Vagina (tissue), 2 donors: ENCODE measurements at places on chromosomes 3 and 15.

GRCh38 chr3:129399145-129399894 lies 29.1 kb downstream of the EFCAB12 start:
- DNase-seq, result no peak
- no peaks in the 10 kb centered on the region for H3K36me3 ChIP-seq
- peak overlapping the region; percentile 77 for H3K4me3 ChIP-seq
- H3K27ac ChIP-seq, result peak overlapping the region; percentile 88

- H3K27ac ChIP-seq, result no peak overlapping the region
- no peak overlapping the region for H3K4me3 ChIP-seq
- no peak for DNase-seq
- H3K27me3 ChIP-seq, result no peaks in the 10 kb centered on the region
- H3K36me3 ChIP-seq, result no peaks in the 10 kb centered on the region
These were observed 249.5 kb downstream of the NAALADL2 start for GRCh38 chr3:175108613-175109151.

DNA sequence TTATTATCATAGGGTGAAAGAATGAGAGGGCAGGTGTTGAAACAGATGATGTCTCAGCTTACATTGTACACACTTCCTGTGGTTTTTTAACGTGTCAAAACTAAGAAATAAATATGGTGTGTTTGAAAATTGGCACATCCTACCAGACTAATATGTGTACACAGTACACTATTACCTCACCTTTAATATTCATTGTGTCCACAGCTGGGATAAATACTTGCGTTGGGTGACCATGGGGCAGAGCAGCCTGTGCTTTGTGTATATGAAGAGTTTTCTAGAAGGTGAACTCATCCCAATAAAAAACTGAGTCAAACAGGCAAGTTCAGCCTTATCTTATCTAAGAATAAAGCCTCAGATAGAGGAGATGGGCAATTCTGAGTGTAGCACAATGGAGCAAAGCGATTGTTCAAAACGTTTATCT lies 17.3 kb downstream of the SUCNR1 start:
- no peaks in the 10 kb centered on the region for H3K27me3 ChIP-seq
- H3K27ac ChIP-seq, result no peak overlapping the region
- no peaks in the 10 kb centered on the region for H3K4me1 ChIP-seq

DNA sequence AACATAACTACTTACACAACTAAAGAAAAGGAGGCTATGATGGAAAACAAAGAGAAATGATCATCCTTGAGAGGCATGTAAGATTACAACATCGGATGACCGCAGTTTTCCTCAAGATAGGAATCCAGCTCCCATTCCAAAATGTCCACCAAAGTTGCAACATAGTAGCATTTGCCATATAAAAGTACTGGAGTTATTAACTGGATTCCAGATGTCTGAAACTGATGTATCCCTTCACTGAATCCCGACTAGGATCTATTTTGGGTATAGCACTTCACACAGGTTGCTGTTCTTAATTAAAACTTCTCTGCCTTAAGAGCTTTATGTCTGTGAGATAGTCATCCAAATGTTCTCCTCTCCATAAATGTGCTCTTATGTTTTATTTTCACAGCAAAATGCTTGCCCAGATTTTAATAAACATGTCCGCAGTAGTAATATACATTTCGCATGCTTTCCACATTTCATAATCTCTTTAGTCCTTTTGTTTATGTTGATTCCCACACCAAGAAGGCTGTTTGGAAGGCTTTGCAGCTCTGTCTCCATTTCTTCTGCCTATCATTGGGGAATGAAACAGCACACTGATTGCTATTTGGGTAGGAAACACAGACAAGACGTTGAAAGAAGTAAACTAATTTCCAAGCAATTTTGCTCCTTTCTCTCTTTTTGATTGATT lies 716.5 kb upstream of the CFAP20DC start:
- H3K4me1 ChIP-seq, result no peaks in the 10 kb centered on the region
- no peaks in the 10 kb centered on the region for H3K36me3 ChIP-seq
- no peaks in the 10 kb centered on the region for H3K27me3 ChIP-seq
- H3K27ac ChIP-seq, result peak overlapping the region; percentile 27
- H3K4me3 ChIP-seq, result no peak overlapping the region
- no peak for DNase-seq

DNA sequence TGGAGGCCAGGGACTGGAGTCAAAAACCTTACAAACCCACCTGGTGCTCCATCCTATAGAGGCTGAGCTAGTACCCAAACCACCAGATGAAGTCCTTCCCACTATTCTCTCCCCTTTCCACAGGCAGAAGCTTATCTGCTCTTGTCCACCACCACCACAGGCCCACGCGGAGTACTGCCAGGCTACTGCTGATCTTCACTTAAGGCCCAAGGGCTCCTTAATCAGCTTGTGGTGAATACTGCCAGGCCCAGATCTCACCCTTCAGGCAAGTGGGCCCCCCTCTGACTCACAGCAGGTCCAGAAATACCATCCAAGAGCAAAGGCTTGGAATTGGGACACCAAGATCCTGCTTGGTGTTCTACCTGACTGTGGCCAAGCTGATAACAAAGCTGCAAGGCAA lies 598.1 kb upstream of the CBLB start:
- H3K27me3 ChIP-seq, result no peaks in the 10 kb centered on the region
- DNase-seq, result no peak
- no peak overlapping the region for H3K27ac ChIP-seq
- no peaks in the 10 kb centered on the region for H3K36me3 ChIP-seq
- no peak overlapping the region for H3K4me3 ChIP-seq

- no peak overlapping the region for H3K4me3 ChIP-seq
- DNase-seq, result no peak
- peaks cover 50% of the 10 kb centered on the region for H3K4me1 ChIP-seq
- no peaks in the 10 kb centered on the region for H3K27me3 ChIP-seq
- no peak overlapping the region for H3K27ac ChIP-seq
These were observed 4.4 kb downstream of the TNK2 start for GRCh38 chr3:195903950-195904290.

DNA sequence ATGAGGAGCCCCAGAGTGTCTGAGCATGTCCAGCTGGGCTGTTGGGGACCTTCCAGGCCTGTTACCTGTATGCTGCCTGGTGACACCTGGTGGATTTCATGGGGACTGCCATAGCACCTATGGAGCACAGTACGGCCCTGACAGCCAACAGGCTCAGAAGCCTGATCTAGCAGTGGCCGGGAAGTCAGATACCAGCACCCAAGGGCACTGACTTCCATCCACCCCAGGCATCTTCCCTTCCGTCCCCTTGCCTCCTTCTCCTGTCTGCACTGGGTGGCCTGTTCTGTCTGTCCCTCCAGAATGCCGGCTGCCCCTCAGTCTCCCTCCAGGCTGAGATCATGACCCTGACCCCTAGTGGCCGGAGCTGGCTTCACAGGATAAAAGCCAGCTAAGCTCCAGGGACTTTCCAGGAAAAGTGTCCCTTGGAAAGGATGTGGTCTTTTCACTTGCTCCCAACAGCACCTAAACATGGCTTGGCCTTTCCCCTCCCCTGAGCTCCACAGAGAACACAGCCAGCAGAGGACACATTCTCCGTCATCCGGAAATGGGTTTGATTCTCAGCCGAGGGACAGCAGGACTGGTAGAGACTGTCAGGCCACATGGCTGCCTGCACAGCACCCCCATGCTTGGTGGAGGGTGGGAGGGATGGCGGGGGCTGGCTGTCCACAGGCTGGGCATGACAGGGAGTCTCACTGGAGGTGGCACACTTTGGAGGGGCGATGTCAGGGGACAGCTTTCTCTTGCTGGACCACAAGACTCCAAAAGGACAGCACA lies 9.5 kb downstream of the RPS17 start:
- H3K4me1 ChIP-seq, result no peaks in the 10 kb centered on the region
- no peak overlapping the region for H3K27ac ChIP-seq
- no peaks in the 10 kb centered on the region for H3K27me3 ChIP-seq
- no peak overlapping the region for H3K4me3 ChIP-seq
- peaks cover 20% of the 10 kb centered on the region for H3K36me3 ChIP-seq
- no peak for DNase-seq

DNA sequence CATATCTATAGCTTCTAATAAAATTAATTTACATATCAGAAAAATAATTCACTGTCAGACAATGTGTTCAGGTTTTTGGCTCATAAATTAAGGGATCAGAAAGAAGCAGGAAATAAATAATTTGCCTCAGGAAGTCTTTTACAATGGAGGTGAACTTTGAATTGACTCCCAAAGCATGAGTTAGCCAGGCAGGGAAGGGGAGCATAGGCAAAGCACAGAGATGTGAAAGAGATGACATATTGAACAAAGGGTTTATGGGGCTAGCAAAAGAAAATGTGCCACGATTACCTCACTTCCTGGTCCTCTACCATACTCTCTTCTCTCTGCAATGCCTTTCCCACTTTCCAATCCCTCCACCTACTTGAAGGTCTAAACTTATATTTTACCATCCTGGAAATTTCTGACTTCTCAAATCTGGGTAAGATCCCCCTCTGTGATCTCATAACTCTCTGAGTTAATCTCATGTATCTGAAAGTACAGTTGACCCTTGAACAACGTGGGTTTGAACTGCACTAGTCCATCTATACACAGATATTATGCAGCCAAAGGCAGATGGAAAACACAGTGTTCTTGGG lies 4.1 kb upstream of the HEXA start:
- no peak for DNase-seq
- peaks cover 16% of the 10 kb centered on the region for H3K4me1 ChIP-seq
- H3K36me3 ChIP-seq, result no peaks in the 10 kb centered on the region
- H3K27me3 ChIP-seq, result no peaks in the 10 kb centered on the region
- no peak overlapping the region for H3K4me3 ChIP-seq

DNA sequence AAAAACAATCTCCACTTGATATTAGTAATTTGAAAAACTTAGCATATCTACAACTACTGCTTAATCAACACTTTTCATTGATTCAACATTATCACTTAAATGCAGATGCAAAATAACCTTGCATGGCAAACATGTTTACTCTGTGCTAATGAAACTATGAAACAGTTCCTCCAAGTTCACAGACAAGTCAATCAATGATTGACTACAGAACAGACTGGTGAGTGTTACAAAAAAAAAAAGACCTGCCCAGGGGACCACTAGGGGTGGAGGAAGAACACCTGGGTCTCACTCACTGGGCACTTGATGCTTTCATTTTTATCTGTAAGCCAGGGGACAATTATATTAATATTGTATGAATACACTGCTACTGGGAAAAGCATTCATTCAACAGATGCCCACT lies 4.3 kb upstream of the NR2C2 start:
- H3K4me3 ChIP-seq, result no peak overlapping the region
- H3K27ac ChIP-seq, result no peak overlapping the region
- no peaks in the 10 kb centered on the region for H3K27me3 ChIP-seq
- H3K4me1 ChIP-seq, result peaks cover 18% of the 10 kb centered on the region

GRCh38 chr15:87123676-87124382 lies 1044.2 kb downstream of the AGBL1 start:
- no peak overlapping the region for H3K27ac ChIP-seq
- no peaks in the 10 kb centered on the region for H3K36me3 ChIP-seq
- no peaks in the 10 kb centered on the region for H3K4me1 ChIP-seq

DNA sequence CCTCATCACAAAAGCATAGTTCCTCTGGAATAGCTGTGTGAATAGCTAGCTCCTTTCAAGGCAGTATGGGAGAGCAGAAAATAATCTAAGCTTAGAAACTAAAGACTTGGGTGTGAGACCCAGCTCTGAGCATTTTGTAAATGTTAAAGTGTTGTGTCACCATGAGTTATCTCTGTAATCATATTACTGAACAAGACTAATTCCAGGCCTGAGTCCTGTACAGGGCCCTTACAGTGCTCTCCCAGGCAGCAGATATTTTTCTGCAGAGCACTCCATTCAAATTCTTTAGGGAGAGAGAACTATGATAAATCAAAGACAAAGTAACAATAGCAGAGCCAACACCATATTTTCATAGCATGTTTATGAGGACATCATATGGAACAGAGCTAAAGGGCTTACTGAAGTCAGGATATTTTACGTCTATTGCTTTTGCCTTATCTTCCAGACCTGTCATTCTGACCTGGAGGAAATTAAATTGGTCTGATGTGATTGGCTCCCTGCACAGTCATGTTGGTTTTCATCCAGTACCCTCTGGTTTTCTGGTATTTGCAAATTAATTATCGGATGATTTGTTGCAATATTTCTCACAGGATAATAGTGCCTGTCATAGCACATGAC lies 172.6 kb upstream of the PPP2R3A start:
- no peak overlapping the region for H3K27ac ChIP-seq
- no peaks in the 10 kb centered on the region for H3K36me3 ChIP-seq
- no peaks in the 10 kb centered on the region for H3K27me3 ChIP-seq
- no peak overlapping the region for H3K4me3 ChIP-seq

- no peak overlapping the region for H3K4me3 ChIP-seq
- H3K27ac ChIP-seq, result no peak overlapping the region
- H3K27me3 ChIP-seq, result no peaks in the 10 kb centered on the region
- no peak for DNase-seq
These were observed 9.1 kb upstream of the RPL35A start for GRCh38 chr3:197940745-197941384.

DNA sequence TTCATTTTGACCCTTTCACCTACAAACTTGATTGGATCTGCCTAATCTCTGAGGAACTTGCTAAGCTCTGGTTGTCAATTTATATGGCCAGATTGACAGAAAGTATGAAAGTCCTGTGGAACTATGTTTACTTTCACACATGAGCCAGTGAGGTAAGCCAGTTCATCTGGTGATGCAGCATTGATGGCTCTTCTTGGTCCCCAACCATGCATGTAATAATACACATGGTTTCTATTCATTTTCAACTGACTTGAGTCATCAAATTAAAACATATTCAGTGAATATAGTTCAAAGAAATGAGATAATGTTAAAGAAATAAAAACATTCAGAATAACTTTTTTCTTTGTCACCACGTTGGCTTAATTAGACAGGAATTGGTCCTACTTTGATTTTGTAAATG lies 336.1 kb upstream of the THBS1 start:
- no peaks in the 10 kb centered on the region for H3K4me1 ChIP-seq
- no peaks in the 10 kb centered on the region for H3K27me3 ChIP-seq
- no peak overlapping the region for H3K4me3 ChIP-seq

- H3K27ac ChIP-seq, result peak overlapping the region; percentile 58
- H3K4me1 ChIP-seq, result peaks cover 10% of the 10 kb centered on the region
- H3K27me3 ChIP-seq, result no peaks in the 10 kb centered on the region
- no peaks in the 10 kb centered on the region for H3K36me3 ChIP-seq
- H3K4me3 ChIP-seq, result no peak overlapping the region
These were observed 8.2 kb upstream of the MEIS2 start for GRCh38 chr15:37108381-37109167.

DNA sequence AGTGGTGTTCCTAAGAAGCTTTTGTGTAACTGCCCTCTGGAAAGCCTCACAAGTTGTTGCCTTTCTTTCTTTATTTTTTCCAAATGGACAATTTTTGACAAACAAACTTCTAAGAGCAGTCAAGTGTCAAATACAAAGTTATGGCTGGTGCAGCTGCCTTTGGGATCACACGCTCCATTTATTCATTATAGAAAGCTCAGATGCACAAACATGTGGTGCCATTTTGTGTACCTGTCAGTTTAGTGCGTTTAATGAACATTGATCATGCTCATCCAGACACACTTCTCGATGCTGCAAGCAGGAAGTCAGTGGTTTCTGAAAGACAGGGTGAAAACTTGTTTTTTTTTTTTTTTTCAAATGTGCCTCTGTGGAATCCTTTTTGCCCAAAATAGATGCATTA lies 324.5 kb downstream of the CNTN4 start:
- H3K4me1 ChIP-seq, result no peaks in the 10 kb centered on the region
- H3K27ac ChIP-seq, result no peak overlapping the region
- H3K27me3 ChIP-seq, result no peaks in the 10 kb centered on the region
- no peaks in the 10 kb centered on the region for H3K36me3 ChIP-seq

GRCh38 chr15:49060710-49061495 lies 14.7 kb upstream of the SECISBP2L start:
- no peaks in the 10 kb centered on the region for H3K36me3 ChIP-seq
- no peaks in the 10 kb centered on the region for H3K27me3 ChIP-seq
- no peak overlapping the region for H3K27ac ChIP-seq
- no peaks in the 10 kb centered on the region for H3K4me1 ChIP-seq
- H3K4me3 ChIP-seq, result no peak overlapping the region
